Keratinocyte (primary cell): ENCODE measurements at places on chromosomes 6 and 20. TPM values are rescaled to one million over a fixed set of nuclear protein-coding genes. Genes with fewer than 3 reads are reported as not detected.

- no peaks in the 10 kb centered on the region for H3K4me1 ChIP-seq
- H3K27ac ChIP-seq, result no peak overlapping the region
- no peak for DNase-seq
- no peak overlapping the region for H3K4me3 ChIP-seq
- H3K27me3 ChIP-seq, result peaks cover 16% of the 10 kb centered on the region
Measured at GRCh38 chr20:59813126-59813947, 120.1 kb downstream of the SYCP2 start.

LGSN gene
- polyA plus RNA-seq, result not detected in 3 replicates

MAP7 gene
- polyA plus RNA-seq, result 8.5 to 14.9 TPM (median 11.8 TPM) in 3 replicates

GRCh38 chr6:137647762-137648447, 153.7 kb upstream of the OLIG3 start:
- no peak overlapping the region for H3K27ac ChIP-seq
- no peaks in the 10 kb centered on the region for H3K36me3 ChIP-seq
- no peaks in the 10 kb centered on the region for H3K27me3 ChIP-seq

GRCh38 chr20:58070664-58071196, 157.7 kb downstream of the ANKRD60 start:
- peaks cover 7% of the 10 kb centered on the region for H3K4me1 ChIP-seq
- H3K27ac ChIP-seq, result no peak overlapping the region
- H3K27me3 ChIP-seq, result peaks cover 63% of the 10 kb centered on the region

TFAP2C gene
- polyA plus RNA-seq, result 5.5 to 24.7 TPM (median 11.5 TPM) in 3 replicates

ZNF311 gene
- polyA plus RNA-seq, result 1.7 to 2.7 TPM (median 2.6 TPM) in 3 replicates

NKAIN4 gene
- not detected in 3 replicates for polyA plus RNA-seq

DNA sequence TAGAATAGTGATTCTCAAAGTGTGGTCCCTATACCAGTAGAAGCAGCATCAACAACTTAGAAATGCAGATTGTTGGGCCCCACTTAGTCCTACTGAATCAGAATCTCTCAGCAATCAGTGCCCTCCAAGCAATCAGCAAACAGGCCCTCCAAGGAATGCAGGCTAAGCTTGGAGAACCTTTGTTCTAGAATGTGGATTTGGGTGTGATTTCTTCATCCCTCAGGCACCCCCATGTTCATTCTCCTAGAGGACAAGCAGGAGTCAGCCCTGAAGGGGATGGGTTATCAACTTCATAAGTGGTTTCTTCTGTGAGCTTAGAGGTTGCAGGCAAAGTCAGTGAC, 40.5 kb upstream of the TAF8 start:
- no peak overlapping the region for H3K4me3 ChIP-seq
- no peaks in the 10 kb centered on the region for H3K36me3 ChIP-seq
- no peak overlapping the region for H3K27ac ChIP-seq
- H3K4me1 ChIP-seq, result peaks cover 9% of the 10 kb centered on the region
- H3K27me3 ChIP-seq, result no peaks in the 10 kb centered on the region
- DNase-seq, result no peak

PPP1R14C gene
- polyA plus RNA-seq, result 35.4 to 50.6 TPM (median 43.7 TPM) in 3 replicates

DNA sequence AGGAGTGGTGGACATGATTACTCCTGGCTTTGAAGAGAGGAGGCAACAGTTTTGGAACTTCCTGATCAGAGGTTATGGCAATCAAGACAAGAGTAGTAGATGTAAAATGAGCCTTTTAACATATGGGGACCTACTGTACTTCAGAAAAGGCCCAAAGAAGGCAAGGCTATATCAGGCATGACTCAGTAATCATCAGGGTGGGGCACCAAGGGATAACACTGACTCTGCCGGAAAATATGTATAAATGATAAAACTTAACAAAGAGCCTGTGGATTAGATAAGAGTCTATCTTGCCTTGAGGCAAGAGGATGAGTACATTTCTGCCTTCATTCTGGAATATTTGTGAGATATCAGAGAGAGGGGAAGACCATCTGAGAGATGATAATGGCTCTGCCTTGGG, 1389.9 kb upstream of the MAP3K7 start:
- no peaks in the 10 kb centered on the region for H3K27me3 ChIP-seq
- H3K4me1 ChIP-seq, result no peaks in the 10 kb centered on the region
- no peak for DNase-seq
- H3K36me3 ChIP-seq, result no peaks in the 10 kb centered on the region

DNA sequence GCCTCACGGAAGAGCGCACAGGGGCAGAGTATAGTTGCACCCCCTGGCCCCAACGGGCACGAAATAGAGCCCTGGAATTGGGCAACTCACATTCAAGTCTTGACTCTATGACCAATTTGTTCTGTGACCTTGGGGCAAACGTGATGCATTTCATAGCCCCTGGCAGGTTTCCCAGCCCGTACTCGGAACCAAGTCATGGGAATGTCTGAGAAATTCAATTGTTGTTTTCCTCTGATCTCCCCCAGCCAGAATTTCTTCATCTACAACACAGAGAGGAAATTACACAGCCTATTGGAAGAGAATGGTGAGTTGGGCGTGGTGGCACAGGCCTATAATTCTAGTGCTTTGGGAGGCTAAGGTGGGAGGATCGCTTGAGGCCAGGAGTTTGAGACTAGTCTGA, 322.3 kb upstream of the SULF2 start:
- no peaks in the 10 kb centered on the region for H3K4me1 ChIP-seq
- DNase-seq, result no peak
- H3K4me3 ChIP-seq, result no peak overlapping the region

DNA sequence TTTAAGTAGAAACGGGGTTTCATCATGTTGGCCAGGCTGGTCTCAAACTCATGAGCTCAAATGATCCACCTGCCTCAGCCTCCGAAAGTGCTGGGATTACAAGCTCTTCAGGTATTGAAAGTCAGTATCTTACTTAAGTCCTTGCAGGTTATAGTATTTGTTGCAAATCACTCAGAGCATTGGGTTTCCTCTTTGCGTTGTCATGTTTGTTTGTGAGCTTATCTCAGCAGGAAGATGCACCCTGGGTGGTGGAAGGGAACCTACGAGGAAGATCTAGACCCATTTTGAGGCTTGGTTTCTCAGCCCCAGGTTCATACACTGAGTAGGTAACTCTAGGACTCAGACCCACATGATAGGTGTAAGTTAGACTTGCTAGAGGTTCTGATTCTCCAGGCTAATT, 18.6 kb downstream of the MYH7B start:
- no peak overlapping the region for H3K27ac ChIP-seq
- no peaks in the 10 kb centered on the region for H3K36me3 ChIP-seq

GRCh38 chr6:2917065-2917464, 14.0 kb upstream of the SERPINB9 start:
- no peaks in the 10 kb centered on the region for H3K27me3 ChIP-seq
- DNase-seq, result no peak
- no peak overlapping the region for H3K4me3 ChIP-seq
- H3K4me1 ChIP-seq, result no peaks in the 10 kb centered on the region

GRCh38 chr20:35909176-35909575, 45.1 kb downstream of the SCAND1 start:
- no peaks in the 10 kb centered on the region for H3K27me3 ChIP-seq
- H3K4me1 ChIP-seq, result no peaks in the 10 kb centered on the region
- H3K36me3 ChIP-seq, result peaks cover 8% of the 10 kb centered on the region
- no peak for DNase-seq
- no peak overlapping the region for H3K27ac ChIP-seq
